Fibroblast of villous mesenchyme (primary cell): ENCODE measurements at places on chromosomes 3 and 15. TPM values are rescaled to one million over a fixed set of nuclear protein-coding genes. Genes with fewer than 3 reads are reported as not detected.
A peak's percentile ranks its signal among the peaks of the same experiment; 100 is the strongest.

- no peak for DNase-seq
Measured at GRCh38 chr3:151428386-151428785, 32.5 kb downstream of the IGSF10 start.

DNA sequence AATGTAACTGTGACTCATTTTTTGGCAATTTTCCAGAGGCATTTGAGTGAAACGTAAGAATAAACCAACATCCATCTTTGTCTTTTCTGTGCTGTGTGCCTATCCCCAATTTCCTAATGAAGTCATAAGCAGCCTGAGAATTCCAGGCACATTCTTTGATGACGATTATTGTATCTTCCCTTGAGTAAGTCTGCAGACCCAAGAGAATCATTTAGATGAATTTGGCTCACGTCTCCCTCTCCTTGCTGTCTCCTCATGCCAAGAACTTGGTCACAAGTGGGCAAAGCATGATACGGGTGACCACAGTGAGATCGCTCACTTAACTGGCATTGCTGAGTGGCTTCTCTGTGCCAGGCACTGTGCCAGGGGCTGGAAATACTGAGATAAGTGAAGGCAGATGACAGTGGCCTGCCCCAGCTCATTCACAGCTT is 384.5 kb upstream of the IL12A start:
- DNase-seq, result no peak

GRCh38 chr15:97234851-97235610 is 725.5 kb upstream of the ARRDC4 start:
- DNase-seq, result peak; percentile 57

DNA sequence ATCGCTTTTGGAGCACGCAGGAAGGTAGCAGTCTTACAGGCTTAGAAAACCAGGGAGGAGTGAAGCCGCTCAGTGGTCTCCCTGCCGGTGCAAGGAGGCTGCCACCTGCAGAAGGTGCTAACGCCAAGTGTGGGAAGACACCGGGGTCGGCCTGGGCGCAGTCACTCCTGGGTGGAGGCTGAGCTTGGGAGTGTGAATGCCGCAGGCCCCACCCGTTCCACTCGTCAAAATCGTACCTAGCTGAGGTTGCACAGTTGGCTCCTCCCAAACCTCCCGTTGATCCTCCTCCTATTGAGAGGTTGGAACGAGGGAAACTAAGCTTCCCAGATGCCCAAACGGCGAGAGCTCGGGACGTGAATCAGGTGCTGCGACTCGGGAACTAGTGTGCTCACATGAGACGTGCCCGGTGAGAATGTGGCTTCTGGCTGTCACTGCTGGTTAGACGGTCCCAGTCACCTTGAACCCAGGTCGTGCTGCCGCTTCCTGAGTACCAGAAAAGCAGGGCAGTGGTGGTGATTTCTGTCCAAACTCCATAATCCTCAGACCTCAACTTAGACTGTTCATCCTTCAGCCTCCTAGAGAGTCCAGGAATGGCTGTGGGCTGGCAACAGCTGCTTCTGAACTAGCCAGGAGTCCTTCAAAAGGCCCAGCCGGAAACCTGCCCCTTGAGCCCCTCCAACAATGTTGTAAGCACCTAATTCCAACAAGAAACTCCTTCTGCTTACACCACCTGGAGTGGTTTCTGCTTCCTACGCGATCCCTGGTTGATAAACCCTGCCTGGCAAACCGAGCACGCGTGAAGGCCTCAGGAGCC is 156.0 kb downstream of the XXYLT1 start:
- DNase-seq, result no peak

DNA sequence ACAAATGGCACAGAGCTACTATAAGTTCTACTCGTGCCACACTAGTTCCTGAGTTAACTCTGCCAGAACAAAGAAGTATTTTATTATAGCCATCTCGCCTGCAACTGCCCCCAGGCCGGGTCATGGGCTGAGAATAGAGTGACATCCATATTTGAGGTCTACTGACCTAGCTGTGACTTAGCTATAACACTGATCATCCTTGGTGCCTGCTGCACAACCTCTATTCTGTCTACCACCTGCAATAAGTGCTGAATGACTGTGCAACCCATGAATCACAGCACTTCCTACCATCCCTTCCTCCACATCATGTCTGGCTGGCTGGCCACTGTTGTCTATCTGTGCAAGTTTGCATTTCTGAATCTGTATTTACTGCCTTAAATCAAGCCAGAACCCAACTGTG is 506.5 kb upstream of the TBL1XR1 start:
- no peak for DNase-seq

- peak; percentile 84 for DNase-seq
Measured at GRCh38 chr15:48861813-48862431, 16.0 kb upstream of the EID1 start.

DNA sequence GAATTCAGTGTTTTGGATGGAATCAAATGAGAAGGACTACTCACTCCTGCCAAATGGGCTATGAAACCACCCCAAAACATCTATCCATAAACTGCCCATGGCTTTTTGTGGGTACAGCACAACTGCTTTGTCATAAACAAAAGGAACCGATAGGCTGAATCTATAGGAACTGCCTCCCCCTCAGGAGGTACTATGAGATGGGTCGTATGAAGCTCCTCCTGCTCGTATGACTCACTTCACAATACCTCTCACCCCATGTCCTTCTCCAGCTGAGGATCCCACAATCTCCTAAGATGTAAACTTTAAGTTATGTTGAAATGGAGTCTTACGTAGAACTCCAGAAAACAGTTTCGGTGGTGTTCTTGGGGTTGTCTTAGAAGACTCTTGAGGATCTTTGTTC is 129.9 kb upstream of the SAMMSON start:
- peak; percentile 97 for DNase-seq

DNA sequence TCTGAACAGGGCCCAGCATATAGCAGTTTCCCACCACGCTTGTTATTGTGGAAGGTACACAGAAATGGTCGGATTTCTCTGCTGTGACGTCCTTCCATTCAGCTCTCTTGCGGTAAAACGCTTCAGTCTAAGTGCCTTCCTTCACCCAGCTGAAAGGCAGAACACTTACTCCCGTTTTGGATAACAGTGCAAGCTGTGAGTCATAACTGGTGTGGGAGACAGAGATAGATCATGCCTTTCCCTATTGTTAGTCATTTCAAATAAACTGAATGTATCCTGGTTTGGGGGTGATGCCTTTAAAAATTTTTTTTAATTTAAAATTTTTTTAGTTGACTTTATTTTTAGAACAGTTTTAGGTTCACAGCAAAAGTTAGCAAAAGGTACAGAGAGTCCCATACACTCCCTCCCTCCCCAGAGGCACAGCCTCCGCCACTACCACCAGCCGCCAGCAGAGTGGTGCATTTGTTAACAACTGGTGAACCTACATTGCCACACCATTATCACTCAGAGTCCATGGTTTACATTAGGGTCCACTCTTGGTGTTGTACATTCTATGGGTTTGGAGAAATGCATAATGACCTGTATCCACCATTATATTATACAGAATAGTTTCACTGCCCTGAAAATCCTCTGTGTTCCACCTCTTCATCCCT is 94.9 kb upstream of the NSMCE3 start:
- DNase-seq, result no peak

- DNase-seq, result peak; percentile 43
Measured at GRCh38 chr3:196639483-196640296, at the start of gene NRROS. NRROS (plus strand) TSS chr3:196639694; CDS start chr3:196654540, 14,846 bp downstream.

GRCh38 chr3:189606774-189607173 is 24.4 kb upstream of the TP63 start:
- no peak for DNase-seq

DNA sequence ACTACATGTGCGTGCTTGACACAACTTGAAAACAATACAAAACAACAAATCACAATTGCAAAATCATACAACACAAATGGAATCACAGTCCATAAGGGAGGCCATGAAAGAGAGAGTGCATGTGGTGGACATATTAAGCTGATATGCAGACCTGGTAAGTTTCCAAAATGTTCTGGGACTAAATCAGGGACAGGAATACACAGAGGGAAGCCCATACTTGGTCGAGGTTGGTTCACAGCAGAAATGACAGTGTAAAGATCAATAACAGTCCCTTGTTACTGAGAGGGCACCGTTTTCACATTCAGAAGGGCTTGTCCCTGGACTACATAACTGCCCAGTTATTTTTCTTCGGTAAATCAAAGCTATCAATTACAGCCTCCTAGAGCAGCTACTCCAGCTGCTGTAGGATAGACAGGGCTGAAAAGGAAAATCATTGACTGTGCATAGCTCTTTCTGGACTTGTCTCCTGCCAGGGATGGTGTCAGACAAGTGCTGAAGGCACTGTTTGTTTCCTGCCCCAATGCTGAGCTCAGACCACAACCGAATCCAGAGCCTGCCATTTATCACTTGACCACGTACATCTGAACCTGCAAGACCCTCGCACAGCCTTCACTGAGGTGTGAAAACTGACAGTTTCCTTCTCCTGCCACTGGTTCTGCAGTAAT is 79.5 kb upstream of the KCNMB2 start:
- no peak for DNase-seq

Gene EPHB1
- 0.32 and 1.3 TPM in 2 replicates for total RNA-seq

Gene ALG1L2
- 0.86 TPM in 1 of 2 replicates, not detected in the other for total RNA-seq

Gene KLHL40
- total RNA-seq, result not detected in 2 replicates

Gene SRGAP3
- 2.9 and 3.5 TPM in 2 replicates for total RNA-seq

Gene ATP10A
- total RNA-seq, result 1.3 and 4.2 TPM in 2 replicates
